GM19239 (cell line): ENCODE measurements at places on chromosomes 7 and 10.
A peak's percentile ranks its signal among the peaks of the same experiment; 100 is the strongest.

GRCh38 chr7:117587931-117588330 lies 108.1 kb downstream of the CFTR start:
- no peak for DNase-seq

GRCh38 chr7:128708824-128709223 lies 30.3 kb upstream of the CALU start:
- DNase-seq: no peak

DNA sequence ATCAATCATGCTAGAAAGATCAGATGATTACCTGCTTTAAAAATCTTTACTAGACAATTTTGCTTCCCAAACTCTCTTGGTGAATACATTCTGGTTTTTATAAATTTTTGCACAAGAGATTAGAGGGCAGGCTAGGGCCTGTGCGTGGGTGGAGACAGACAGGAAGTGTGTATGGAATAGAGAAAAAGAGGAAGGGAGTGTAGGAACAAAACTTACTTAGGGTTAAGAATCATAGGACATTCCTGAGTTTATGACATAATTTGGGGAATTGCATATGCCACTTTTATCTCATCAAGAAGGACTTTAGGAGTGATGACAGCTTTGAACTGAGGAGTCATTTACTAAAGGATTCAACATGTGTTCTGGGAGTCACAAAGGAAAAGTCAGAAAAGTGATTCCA lies 31.3 kb downstream of the LAMB1 start:
- no peak for DNase-seq

GRCh38 chr7:90726623-90727022 lies 130.5 kb downstream of the CDK14 start:
- no peak for DNase-seq

DNA sequence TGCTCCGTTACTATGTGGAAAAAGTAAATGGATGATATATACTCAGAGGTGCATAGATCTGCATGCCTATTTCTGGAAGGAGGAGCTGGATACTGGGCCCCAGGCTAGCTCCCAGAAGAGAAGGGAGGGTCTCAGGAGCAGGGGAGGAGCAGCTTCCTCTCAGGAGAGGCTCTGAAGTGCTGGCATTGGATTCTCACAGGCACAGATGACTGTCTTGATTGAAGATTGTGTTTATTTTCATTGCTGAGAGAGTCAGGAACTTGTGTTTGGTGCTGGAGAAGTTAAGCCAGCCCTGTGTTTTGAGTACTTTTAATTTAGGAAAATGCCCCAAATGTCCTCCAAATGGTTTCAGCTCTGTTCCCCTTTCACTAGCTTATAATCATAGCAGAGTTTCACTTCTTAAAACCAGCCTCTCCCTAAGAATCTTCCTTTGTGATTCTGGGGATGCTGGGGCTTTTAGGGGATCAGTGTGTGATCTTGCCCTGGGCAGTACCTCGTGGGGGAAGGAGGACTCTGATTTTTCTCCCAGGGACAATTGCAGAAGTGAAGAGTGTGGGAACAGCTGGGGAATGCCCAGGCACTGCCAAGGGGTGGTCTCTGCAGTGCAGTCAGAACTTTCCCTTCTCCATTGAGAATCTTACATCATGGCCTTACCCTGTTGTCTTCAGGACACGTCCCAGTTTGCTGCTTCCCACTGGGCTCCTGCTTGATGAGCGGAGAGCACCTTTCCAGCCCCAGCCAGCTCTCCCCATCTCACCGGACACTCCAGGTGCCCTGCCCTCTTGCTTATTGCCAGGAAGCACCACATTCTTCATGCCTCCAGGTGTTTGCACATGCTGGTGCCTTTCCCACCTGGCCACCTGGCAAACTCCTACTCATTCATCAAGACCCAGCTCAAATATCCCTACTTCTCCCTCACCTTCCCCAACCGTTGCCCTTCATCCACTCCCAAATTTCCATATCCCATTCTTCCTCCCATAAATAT lies 102.8 kb downstream of the ARHGAP22 start:
- DNase-seq: no peak

- no peak for DNase-seq
Observed at GRCh38 chr7:155222573-155222972, 75.1 kb upstream of the INSIG1 start.

- no peak for DNase-seq
Observed at GRCh38 chr7:89687211-89687610, 467.1 kb upstream of the STEAP1 start.

DNA sequence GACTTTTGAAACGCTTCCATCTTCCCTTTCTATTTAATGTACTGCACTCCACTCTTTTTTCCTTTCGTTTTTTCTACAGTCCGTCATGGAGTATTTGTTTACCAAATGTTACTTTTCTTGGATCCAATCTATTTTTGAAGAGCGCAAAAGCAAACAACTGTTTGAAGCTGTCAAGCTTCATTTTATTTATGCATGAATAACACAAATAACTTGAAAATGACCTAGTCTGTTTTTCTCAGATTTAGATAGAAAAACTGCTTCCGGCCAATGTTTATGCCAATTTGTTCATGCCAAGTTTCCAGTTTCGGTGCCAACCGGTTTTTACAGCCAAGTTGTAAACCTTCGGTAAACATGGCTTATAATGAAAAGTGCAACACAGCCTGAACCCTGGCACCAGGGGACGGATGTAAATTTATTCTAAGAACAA lies 150.9 kb upstream of the KLF6 start:
- DNase-seq: no peak

DNA sequence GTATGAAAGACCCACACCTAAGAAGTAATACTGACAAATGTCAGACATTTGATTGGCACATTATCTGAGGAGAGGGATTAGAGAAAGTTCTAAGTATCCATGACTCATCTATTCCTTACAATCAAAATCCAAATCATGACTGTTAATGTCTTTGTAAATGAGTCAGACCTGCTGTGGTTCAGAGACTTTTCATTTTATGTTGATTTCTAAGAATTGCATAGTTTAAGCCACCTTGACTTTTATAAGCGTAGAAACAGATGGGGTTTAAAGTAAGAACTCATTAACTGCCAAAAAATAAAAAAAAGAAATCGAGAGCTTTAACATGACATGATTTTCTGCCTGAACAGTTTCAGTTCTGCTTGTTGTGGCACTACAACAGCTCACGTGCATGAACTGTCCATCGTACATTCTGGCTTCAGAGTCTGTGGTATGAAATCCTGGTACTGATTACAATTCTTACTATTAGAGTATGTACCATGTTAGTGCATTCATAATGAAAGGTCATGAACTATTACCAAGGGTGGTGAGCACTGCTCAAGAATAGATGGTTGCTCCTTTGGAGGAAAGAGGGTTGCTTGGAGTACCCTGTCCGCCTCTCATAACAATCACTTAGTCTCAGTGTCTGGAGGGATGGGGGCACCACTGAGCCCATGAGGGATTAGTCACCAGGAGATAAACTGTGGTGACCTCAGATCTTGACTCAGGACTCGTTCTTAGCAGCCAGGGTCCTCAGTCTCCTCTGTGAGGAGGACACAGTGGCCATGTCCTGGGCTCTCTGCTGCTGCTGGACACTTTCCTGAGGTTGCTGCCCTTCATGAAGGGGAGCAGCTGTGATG lies 42.2 kb downstream of the ACSM6 start:
- DNase-seq: peak; percentile 17

GRCh38 chr7:130273933-130274255 lies 7.2 kb downstream of the CPA2 start:
- no peak for DNase-seq

DNA sequence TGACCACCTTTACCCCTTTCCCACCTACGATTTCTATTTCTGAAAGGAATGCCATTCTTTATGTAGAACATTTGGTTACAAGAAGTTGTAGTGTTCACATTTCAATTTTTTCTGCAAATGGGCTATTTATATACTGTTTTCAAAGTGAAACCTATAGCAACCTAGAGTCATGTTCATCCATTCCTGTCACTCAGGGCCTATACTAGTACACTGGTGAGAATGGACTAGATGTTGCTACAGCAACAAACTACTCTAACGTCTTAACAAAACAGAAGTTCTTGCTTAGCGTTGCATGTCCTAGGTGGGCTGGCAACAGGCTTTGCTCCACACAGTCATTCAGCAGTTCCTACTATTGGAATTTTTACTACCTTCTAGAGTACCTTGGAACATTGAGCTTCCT lies 16.3 kb downstream of the CASD1 start:
- no peak for DNase-seq

DNA sequence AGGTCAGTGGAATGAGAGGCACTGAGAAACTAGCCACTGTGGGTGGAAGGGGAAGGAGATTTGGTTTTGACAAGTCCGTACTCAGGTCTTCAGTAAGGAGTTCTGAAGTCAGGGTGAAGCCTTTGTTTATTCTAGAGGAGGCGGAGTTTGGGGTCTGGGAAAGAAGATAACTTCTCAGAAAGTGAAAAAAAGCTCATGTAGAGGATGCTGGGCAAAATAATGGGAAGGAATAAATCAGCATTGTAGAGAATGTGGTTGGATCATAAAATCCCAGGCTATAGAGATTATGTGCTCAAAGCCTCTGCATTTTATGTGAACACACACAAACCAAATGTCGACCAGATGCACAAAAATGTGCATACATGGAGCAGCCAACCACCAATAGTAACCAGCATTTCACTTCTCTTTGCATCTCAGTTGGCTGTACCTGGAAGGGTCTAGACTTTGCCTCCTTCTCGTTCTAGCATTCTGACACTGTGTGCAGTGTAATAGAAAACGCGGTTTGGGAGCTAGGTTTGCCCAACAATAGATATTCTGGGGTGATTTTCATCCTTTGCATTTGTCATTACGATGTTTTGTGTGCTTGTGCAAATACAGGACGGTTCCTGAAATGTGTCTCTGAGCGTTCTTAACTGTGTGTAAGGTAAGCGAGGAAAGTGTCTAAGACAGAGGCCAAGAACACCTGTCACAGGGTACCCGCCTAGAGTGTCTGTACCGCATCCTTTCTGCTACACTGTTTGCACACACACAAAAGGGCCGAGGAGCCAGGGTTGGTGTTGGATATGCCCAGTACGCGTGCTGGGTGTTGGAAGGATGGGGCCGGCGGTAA lies 603 bp upstream of the HECW1 start:
- DNase-seq: no peak

DNA sequence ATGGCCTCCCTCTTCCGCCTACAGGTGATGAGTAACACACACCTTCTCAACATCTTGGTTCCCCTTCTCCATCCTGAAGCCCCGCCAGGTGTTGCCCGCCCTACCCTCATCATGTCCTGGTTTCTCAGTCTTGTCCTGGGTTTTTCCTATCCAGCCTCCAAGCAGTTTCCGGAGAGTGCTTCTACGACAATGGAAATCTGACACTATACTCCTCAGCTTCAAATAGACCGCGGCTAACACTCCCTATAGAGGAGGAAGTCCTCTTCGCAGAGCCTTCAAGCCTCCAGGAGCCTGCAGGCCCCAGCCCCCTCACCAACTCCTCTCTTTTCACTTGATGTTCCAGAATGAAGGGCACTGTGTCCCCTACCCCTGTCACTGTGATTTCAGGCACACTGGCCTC lies 147.4 kb downstream of the PRPF18 start:
- no peak for DNase-seq

- no peak for DNase-seq
Observed at GRCh38 chr7:149779502-149779805, 6.1 kb upstream of the ZNF467 start.

DNA sequence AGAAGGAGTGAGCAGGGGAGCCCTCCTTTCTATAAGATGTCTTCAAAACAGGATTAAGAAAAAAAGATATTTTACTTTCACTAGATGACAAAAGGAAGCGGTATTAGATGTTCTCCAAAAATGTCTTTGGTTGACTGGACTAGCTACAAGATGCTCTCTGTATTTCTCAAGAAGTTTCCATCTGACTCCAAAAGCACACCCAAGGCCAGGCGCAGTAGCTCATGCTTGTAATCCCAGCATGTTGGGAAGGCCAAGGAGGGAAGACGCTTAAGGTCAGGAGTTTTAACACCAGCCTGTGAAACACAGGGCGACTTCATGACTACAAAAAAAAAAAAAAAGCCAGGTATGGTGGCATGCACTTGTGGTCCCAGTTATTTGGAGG lies 84.5 kb downstream of the PIP4K2A start:
- no peak for DNase-seq

GRCh38 chr7:8000315-8000941 lies 31.8 kb downstream of the GLCCI1 start:
- DNase-seq: no peak

GRCh38 chr10:22615101-22615500 lies 99.3 kb downstream of the PIP4K2A start:
- no peak for DNase-seq

- no peak for DNase-seq
Observed at GRCh38 chr10:19968745-19969144, 152.5 kb downstream of the PLXDC2 start.

GRCh38 chr7:149191851-149192250 lies 3.5 kb upstream of the ZNF282 start:
- DNase-seq: no peak

- peak; percentile 60 for DNase-seq
Observed at GRCh38 chr7:65269150-65269856, 104.4 kb upstream of the ZNF92 start.

- peak; percentile 10 for DNase-seq
Observed at GRCh38 chr7:37495574-37496184, 47.0 kb upstream of the ELMO1 start.

- no peak for DNase-seq
Observed at GRCh38 chr7:91347290-91347689, 83.1 kb downstream of the FZD1 start.

DNA sequence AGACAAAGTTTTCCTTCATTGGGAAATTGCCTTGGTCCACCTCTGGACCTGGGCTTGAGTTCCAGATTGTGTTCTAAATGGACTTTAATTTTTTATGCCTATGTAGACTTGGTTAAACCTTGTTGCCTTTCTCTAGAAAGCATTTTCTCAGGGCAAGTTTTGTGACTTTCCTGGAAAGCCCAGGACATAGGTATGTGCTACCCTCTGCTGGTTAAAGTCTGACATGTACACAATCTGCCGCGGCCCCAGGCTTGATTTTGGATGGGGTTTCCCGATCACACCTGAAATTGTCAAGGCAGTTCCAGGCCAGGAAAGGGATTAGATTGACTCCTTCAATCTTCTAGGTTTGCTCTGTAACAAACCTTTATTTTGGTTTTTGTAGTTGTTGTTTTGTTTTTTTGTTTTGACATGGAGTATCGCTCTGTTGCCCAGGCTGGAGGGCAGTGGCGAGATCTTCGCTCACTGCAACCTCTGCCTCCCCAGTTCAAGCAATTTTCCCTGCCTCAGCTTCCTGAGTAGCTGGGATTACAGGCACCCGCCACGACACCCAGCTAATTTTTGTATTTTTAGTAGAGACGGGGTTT lies 14.1 kb upstream of the AKR1B10 start:
- DNase-seq: peak; percentile 18

GRCh38 chr10:69421611-69422308 lies 5.0 kb upstream of the TACR2 start:
- DNase-seq: no peak

DNA sequence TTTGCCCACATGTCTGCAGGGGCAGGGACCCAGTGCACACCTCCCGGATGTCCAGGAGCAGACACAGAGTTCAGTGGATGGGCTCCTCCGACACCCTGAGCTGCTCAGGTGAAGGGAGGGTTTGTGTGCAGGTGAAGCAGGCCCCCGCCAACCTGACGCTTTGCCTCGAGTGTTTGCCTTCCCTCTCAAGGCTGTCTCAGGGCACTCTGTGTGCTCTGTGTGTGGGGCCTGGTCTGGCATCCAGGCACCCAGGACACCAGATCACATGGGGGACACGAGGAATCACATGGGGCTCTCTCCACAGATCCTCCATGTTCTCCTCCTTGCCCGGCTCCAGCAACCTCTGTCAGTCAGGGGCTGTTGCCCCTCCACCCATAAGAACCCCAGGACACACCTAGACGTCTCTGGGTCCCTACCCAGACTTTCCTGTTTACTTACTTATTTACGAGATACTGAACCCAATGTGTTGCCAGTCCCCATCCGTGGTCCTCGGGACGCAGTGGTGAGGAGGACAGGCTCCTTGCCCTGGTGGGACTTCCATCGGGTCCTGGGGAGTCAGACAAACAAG lies 99.5 kb downstream of the HTR5A start:
- DNase-seq: no peak

GRCh38 chr7:111401516-111401915 lies 160.8 kb downstream of the IMMP2L start:
- DNase-seq: no peak
